Activated CD4-positive, alpha-beta T cell treated with anti-CD3 and anti-CD28 coated beads for 24 hours (primary cell): ENCODE measurements at places on chromosomes 1 and 21.

GRCh38 chr1:8378981-8379470, 61.1 kb downstream of the SLC45A1 start:
- no peak for DNase-seq

- DNase-seq = no peak
Observed at GRCh38 chr1:167463875-167464575, 54.3 kb downstream of the CD247 start.

DNA sequence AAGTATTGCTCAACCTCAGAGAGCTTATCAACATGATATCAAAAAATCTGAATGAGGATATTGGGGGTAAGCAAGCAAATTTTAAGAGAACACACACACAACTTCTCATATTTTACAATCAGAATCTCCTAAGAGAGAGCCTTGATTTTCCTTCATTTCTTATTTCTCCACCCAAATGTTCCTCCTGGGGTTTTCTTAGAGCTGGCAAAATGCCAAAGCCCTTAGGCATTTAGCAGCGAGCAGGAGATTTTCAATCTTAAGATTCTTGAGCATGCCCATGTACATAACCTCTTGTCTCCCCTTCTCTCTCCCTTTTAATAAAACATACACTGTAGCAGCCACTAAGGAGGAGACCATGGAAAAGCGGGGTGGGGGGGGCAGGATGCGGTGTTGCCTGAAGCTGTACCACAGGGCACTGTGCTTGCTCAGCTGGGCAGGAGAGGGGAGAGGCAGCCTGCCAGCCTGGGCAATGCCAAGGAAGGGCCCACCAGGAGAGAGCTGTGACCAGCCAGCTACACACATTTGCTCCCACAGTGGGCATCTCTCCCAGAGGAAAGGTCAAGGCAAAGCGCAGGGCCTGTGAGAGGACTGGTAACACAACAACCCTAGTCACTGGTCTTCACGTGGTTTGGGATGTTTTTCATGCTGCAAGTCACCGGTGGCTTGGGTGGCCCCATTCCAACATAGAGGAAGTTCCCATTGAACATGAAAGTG, 4.3 kb downstream of the BRINP2 start:
- DNase-seq = no peak

DNA sequence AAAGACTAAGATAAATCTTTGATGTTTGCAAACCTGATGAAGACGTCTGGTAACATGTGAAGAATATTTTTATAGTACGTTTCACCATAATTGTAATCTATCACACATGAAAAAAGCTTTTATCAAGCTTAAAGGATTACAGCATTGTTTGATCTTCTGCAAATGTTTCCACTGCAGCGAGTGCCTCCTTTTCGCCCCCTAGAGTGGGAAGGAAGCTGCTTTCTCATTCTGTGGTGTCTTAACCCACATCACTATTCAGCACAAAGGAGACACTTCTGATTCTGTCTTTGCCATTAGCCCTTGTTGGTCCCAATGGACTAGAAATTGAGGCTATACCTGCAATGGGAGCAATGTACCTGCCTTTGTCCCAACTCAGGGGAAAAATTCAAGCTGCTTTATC, 46.0 kb upstream of the IL12RB2 start:
- no peak for DNase-seq

GRCh38 chr1:59693406-59693805, 121.3 kb upstream of the HOOK1 start:
- DNase-seq = no peak

DNA sequence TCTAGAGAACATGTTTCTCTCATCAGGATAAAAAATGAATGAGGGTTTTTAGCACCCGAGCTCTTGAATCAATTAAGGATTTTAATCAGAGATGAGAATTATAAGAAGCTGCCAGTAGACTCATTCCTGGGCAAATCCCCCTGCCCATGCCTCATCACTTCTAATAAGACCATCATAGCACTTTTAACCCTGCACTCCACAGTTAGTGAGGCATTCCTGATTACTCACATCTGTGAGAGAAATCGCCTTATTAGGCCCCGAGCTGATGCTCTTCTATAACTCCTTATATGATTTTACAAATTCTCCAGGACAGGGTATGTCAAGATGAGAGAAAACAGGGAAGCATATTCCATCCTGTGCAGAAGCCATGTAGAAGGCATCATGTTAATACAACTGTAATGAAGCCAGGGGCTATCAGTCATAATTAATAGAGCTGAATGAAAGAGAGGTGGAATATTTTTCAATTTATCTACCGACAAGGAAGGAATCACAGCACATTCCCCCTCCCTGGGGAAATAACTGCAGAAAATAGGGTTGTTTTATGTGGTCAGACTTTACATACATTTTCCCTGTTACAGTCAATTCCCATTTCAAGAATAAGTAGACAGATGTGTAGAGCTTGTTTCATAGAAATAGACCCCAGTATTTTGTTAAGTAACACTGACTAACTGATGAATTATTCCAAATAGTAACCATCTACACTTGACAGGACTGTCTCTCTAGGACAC, 272.7 kb downstream of the HHIPL2 start:
- DNase-seq = no peak

- DNase-seq = no peak
Observed at GRCh38 chr21:16742741-16743140, 770.1 kb upstream of the CXADR start.

DNA sequence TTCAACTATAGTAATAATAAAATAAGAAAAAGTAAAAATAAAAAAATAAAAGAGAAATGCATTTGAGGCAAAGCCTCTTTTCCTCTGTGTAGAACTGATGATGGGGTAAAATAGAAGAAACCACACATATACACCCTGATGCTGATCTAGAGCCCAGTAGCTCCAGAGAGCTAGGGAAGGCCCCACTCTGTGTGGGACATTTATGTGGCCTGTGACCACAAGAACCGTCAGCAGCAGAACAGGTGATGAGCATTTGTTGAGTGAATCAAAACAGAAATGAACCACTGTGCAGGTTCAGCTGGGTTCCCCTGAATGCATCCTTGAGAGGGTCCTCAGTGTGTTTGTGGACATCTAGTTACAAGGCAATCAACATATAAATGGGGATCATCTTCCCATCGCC, 221.8 kb upstream of the HOOK1 start:
- DNase-seq = no peak

DNA sequence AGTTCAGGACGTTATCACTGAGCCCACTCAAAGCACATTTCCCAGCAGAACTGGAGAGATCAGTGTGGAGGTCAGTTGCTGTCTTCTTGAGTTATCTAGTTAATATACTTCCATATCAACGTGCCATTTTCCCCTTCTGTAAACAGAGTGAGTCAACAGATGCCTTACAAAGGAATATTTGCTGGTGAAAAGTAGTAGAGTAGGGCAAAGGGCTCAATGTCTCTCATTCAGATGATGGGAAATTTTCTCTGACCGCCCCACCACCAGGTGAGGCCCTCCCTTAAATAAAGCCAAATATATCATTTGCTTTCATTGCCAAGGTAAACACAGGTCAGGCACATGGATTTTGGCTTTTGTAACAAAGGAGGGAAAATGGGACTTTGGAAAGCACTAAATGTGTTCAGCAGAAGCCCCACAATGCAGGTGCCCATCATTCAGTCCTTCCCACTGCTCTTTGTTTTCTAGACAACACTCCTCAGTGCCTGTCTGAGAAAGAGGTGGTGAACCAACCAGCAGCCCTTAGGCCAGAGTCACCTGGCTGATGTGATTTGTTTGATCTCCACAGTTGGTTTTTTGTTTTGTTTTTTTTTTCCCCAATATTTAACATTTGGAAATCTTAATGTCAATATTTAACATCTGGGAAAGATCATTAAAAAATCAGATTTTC, 40.5 kb upstream of the SAMD13 start:
- DNase-seq = no peak

- DNase-seq = no peak
Observed at GRCh38 chr1:190328871-190329270, 148.8 kb downstream of the BRINP3 start.

DNA sequence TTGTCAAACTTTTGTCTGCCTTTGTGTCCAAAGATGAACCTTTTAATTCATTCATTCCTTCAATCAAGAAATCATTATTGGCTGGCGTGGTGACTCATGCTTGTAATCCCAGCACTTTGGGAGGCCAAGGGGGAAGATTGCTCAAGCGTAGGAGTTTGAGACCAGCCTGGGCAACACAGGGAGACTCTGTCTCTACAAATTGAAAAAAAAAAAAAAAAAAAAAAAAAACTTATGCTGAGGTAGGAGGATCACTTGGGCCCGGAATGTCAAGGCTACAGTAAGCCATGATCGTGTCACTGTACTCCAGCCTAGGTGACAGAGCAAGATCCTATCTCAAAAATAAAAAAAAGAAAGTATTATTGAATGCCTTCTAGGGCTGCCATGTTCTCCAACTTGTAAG, 51.3 kb upstream of the CXADR start:
- DNase-seq = no peak

GRCh38 chr1:109730666-109731065, 10.2 kb downstream of the GSTM3 start:
- no peak for DNase-seq

GRCh38 chr1:201891451-201892045, 2.9 kb downstream of the SHISA4 start:
- DNase-seq = no peak

DNA sequence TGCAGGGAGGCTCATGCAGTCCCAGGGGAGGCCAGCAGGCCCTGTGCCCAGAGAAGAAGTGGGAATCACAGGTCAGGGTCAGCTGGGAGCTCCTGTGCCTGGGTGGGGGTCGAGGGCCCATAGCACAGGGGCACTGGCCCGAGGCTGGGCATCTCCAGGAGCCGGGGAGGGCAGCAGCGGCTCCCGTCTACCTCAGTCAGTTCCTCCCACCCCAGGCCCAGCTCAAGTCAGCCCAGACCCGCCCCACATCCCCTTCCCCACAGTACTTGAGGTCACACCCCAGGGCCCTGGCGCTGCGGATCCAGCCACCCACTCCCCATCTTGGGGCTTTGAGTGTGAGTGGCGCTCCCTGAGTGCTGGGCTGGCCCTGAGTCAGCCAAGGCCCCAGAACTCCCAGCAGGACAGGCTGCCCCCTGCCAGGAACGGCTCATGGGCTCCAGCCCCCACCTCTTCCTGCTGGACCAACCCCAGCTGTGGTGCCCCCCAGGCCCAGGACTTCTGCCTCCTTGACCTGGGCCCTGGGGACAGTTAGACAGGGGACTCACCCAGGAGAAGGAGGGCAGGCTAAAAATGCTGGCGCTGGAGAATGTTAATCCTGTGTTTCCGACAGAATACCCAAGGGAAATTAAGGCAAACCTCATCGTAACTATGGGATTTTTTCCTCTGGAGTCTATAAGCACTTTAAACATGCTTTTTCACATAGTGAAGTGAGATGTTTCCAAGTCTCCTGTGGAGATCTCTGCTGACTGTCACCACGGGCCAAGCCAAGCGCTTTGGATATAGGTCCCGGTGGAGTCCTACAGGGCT, 68.8 kb upstream of the COL6A1 start:
- no peak for DNase-seq

DNA sequence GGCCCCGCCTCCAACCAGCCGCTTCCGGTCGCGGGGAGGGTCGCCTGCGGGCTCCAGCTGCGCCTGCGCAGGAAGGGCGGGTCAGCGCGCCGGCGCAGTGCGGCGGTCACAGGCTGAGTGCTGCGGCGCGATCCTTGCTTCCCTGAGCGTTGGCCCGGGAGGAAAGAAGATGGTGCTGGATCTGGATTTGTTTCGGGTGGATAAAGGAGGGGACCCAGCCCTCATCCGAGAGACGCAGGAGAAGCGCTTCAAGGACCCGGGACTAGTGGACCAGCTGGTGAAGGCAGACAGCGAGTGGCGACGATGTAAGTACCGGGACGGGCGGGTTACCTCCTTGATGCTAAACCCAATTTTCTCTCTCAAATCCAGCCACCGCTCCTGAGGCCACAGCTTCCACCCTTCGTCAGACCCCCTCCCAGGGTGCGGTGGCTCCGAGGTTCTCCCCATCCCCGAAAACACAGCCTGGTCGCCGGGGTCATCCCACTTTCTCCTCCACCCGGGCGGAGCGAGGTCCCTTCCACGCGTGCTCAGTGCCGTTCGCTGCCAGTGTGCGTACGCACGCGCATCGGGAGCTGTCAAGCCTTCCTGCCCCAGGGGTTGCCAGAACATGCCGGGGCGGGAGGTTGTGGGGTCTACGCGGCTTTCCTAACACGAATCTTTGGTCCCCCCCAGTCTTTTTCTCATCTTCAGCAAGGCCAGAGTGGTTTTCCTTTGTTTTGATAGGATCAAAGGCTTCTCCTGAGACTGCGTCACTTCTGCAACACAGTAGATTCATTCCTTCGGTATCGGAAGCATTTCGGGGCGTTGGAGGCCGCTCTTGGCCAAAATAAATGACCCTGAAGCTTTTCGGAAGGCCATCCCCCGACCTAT, at the start of gene SARS1:
SARS1 (plus strand) TSS at position 95 of the 870 bp plus-strand sequence; CDS start at position 170, 75 bp downstream.
- peak; percentile 80 for DNase-seq

- DNase-seq = no peak
Observed at GRCh38 chr1:204150702-204151551, 917 bp downstream of the ETNK2 start.

DNA sequence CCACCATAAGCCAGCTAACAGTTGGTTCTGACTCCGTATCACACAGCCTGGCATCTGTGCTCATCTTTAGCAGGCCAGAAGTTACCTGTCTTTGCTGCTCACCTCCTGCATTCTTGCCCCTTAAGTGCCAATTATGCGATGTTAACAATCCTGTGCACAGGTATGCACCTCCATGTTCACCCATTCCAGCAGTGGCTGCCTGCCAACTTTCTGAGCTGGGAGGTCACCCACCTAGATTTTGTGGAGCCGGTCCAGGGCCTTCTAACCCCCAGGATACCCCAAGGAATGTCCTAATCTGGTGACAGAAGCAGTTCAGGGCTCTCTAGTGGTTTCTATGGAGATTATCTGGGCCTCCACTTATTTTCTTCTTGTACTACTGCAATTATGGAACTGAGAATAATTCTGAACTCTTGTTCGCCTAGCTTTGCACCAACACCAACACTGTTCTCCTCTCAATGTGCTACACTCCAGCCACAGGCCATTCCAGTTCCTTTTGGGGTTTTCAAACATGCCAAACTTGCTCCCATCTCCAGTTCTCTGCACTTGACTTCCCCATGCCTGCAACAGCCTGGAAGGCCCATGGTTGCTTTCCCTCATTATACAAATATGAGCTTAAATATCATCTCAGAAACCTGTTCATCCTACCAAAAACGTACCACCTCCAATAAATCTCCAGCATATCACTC, 9.0 kb downstream of the BCAR3 start:
- no peak for DNase-seq

GRCh38 chr1:214472364-214472763, 79.0 kb downstream of the PTPN14 start:
- no peak for DNase-seq

DNA sequence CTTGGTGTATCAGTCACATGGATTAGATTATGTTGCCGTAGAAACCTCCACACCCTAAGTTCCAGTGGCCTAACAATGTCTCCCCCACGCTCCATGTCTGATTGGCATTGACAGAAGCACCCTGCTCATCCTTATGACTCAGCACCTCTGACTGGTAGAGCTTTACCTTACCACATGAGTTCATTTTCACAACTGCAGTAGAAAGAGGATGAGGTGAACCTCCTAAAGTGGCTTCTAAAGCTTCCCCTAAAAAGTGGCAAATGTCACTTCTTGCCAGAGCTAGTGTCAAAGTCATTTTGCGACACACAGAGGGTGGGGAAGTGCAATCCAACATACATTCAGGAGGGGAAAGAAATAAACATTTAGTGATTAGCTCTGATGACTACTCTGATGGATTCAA, 30.6 kb upstream of the LYPD8 start:
- DNase-seq = no peak

GRCh38 chr1:175232335-175232734, 39.8 kb upstream of the KIAA0040 start:
- no peak for DNase-seq
